Articular chondrocyte of knee joint (primary cell): ENCODE measurements at places on chromosomes 2 and 18. TPM values are rescaled to one million over a fixed set of nuclear protein-coding genes. Genes with fewer than 3 reads are reported as not detected.

EML6 gene
- 0.39 and 0.86 TPM in 2 replicates for total RNA-seq

DAW1 gene
- total RNA-seq: 0.13 and 0.22 TPM in 2 replicates

SERPINB4 gene
- not detected in 2 replicates for total RNA-seq

ZNF397 gene
- total RNA-seq: 21.7 and 26.5 TPM in 2 replicates

MARCO gene
- not detected in 2 replicates for total RNA-seq

KCNG2 gene
- not detected in 2 replicates for total RNA-seq

SKA1 gene
- total RNA-seq: 10.7 and 16.4 TPM in 2 replicates

GGCX gene
- total RNA-seq: 44.4 and 55.5 TPM in 2 replicates

FEV gene
- not detected in 2 replicates for total RNA-seq

GNAL gene
- total RNA-seq: 7.1 and 9.6 TPM in 2 replicates

PRKAG3 gene
- 0.11 and 0.39 TPM in 2 replicates for total RNA-seq

TRIM54 gene
- not detected in 2 replicates for total RNA-seq

ALPG gene
- total RNA-seq: not detected in 2 replicates

GLB1L gene
- total RNA-seq: 16.5 and 34.4 TPM in 2 replicates

ZNF804A gene
- 0.11 TPM in 1 of 2 replicates, not detected in the other for total RNA-seq

C1GALT1C1L gene
- 0.76 and 1.8 TPM in 2 replicates for total RNA-seq

TBR1 gene
- under 0.01 and 0.11 TPM in 2 replicates for total RNA-seq

TMEM163 gene
- not detected in 2 replicates for total RNA-seq

BCL11A gene
- total RNA-seq: 0.78 and 1.2 TPM in 2 replicates

SLC5A7 gene
- total RNA-seq: not detected in 2 replicates

ATP8B1 gene
- total RNA-seq: 40.2 and 46.7 TPM in 2 replicates

DLGAP1 gene
- total RNA-seq: 14.4 and 17.4 TPM in 2 replicates

B3GNT7 gene
- total RNA-seq: 0.43 and 0.78 TPM in 2 replicates

MYO3B gene
- total RNA-seq: under 0.01 and 0.13 TPM in 2 replicates

REG3A gene
- not detected in 2 replicates for total RNA-seq

FAP gene
- 225 and 248 TPM in 2 replicates for total RNA-seq

MYO7B gene
- 0.11 and 0.13 TPM in 2 replicates for total RNA-seq

CHRND gene
- not detected in 2 replicates for total RNA-seq
